ENCODE measurements at places on chromosomes 3 and 15.

- no peak for DNase-seq
These were observed 874.0 kb downstream of the PLOD2 start for GRCh38 chr3:145286937-145287336.

DNA sequence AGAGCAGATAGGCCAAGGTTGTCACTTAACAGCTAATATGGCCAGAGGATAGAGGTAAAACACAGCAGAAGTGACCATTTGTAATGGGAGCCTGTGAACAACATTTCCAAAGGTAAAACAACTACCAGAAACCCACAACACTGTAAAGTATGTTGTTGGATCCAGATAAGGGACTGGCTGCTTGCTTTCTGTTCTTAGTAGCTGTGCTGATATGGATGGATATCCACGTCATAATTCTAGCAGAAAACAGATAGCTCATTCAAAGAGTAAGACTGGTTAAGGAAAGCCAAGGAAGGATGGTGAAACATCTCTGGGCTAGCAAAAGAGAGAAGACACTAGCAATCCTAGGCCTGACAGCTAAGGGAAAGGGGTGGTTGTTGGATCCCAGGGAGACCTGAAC, 36.9 kb upstream of the SPRED1 start:
- DNase-seq: no peak

DNA sequence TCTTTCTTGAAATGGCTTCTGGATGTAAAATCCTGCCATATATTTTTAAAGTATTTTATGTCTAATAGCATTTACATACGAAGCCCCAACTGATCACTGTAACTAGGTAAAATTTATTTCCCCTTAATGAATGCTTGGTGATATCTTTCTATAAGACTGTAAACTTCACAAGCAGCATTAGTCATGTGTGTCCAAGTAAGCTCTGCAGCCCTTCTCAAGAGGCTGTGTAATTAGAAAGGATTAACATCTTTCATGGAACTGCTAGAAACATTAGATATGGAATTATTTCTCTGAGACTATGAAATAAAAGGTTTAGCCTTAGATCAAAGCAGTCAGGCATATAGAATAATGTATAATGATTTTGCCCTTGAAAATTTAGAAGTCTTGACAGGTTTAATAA, 143.3 kb downstream of the EPHA3 start:
- no peak for DNase-seq

DNA sequence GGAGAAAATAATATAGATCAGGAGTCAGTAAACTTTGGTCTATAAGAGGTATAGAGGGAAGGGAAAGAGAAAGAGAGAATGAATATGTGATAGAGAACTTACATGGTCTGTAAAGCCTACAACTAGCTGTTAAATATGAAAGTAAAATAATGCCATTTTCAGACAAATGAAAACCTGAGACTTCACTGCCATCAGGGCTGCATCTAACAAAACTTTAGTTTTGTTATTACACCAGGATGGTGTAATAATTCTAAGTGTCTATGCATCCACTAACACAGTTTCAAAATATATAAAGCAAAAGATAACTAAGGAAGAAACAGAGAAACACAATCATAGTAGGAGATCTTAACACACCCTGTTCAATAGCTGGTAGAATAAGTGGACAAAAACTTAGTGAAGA, 217.7 kb downstream of the KLF13 start:
- DNase-seq: no peak

GRCh38 chr15:39235084-39235795, 345.6 kb upstream of the THBS1 start:
- DNase-seq: no peak

DNA sequence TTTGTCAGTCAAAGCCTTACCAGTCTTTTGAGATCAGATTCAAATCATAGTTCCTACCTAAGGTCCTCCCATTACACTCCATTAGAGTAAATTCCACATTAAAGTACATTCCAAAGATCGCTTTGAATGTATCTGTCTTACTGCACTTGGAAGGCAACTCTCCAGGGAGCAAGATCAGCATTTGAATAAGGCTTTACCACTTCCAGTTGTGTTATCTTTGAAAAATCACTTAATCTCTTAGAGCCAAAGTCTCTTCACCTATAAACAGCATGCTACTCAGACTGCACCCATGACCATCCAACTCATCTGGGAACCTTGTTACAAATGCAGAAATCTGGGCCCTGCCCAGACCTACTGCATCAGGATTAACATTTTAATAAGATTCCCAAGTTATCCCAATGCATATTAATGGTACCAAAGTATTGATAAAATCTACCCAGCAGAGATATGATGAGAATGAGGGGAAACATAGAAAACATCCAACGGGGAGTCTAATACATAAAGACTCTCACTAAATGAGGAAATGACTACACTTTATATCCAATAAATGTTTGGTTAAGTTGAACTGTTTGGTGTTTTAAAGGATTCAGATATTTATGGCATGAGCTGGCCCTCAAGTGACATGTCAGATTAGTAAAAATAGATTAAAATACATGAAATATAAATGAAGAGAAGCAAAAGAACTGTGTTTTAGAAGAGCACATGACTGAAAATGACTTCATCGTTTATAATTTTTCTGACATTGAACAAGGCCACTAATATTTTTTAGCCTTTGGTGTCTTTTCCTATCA, 75.9 kb downstream of the TNIK start:
- DNase-seq: no peak

DNA sequence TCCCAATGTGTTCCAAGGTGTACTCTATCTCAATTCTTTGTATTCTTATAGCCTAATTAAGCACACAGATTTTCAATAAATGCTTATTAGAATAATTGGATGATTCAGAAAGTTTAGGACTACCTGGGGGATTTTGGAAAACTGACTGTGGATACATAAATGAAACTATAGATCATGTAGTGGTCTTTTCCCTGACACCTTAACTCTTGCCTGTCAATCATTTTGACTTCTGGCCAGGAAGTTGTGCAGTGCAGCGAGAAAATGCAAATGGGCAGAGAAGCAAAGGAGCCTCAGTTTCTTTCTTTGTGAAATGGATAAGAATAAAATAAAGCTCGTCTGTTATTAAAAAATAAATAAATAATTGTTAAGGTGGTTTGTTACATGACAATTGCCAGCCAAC, 47.4 kb upstream of the DCLK3 start:
- no peak for DNase-seq

- no peak for DNase-seq
These were observed 3.9 kb upstream of the HEG1 start for GRCh38 chr3:125059488-125060245.

GRCh38 chr3:169822091-169822490, 9.4 kb upstream of the LRRC34 start:
- no peak for DNase-seq

DNA sequence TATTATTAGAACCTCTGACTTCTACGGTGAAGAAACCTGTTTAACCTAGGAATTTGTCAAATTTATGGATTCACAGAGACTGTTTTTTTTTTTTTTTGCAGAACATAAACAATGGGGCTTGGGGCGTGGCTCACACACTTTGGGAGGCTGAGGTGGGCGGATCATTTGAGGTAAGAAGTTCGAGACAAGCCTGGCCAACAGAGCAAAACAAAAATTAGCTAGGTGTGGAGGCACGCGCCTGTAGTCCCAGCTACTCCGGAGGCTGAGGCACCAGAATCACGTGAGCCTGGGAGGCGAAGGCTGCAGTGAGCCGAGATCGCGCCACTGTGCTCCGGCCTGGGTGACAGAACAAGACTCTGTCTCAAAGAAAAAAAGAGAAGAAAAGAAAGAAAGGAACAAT, 3.0 kb downstream of the ZBTB11 start:
- no peak for DNase-seq

DNA sequence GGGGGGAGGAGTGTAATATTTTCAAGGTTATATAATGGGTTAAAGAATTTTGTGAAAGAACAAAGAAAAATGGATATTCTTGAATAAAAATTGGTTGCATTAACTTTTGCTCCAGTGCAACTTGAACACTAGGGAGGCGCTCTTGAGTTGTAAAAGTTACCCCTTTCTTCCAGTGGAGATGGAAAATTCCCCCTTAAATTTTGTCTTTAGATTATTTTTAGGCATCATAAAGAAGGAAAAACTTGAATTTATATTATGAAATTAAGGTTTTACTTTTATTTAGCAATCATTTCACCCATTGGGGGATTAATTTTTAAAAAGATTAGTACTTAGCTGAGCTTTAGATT, 550 bp upstream of the CHD2 start:
- no peak for DNase-seq

- DNase-seq: no peak
These were observed 145.4 kb downstream of the KLHL25 start for GRCh38 chr15:85649372-85649771.

DNA sequence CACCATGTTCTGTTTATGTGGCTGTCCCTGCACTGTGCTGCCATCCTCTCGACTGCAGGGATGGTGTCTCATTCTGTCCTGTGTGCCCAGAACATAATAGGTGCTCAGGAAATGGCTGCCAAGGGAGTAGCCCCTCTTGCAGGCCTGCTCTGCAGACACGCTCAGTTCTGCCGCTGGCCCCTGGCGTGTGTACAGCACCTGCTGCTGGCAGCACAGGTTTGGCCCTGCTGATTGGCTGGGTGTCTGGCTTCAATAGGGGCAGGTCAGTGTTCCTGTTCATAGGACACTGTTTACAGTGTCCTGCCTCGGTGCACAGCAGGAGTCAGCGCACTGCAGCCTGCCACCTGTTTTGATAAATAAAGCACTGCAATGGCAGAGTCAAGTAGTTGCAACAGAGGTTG, 146.9 kb downstream of the DNAJB8 start:
- DNase-seq: peak; percentile 8

GRCh38 chr3:183904833-183905780, 20.4 kb upstream of the PARL start:
- DNase-seq: no peak

GRCh38 chr3:178915365-178915764, 156.2 kb downstream of the ZMAT3 start:
- no peak for DNase-seq

DNA sequence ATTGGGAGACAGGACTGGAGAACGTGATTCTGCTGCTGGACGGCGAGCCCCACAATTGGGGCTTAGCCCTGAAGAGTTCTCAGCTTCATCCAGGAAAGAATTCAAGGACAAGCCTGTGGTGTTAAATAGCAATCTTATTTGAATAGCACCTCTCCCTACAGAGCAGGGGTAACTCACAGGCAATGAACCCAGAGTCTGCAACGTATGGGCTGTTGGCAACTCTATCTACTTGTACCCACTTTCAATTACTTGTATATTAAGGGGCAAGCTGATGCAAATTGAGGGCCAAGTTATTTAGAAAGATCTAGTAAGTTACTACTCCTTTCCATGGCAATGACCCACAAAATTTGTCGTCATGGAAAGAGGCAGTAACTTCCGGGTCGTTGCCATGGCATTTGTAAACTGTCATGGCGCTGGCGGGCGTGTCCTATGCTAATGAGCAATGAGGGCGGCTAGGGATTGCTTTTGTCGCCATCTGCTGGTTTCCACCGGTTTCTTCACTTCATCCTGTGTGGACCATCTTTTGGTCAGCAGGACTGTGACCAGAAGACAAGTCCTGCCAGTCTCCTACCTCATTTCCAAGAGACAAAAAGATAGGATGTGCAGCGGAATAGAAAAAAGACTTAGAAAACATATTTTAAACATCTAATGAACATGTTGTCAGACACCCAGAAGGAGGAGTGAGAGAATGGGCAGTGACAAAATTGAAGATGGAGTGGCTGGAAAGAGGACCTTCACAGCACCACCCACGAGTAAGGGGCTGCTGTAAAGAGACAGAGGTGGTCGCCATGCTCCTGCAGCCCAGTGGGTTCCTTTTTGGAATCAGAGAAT, 45.8 kb upstream of the SH3BP5 start:
- peak; percentile 96 for DNase-seq

GRCh38 chr3:106088304-106088703, 219.5 kb upstream of the CBLB start:
- DNase-seq: no peak

GRCh38 chr15:81910355-81911021, 135.3 kb downstream of the MEX3B start:
- no peak for DNase-seq

DNA sequence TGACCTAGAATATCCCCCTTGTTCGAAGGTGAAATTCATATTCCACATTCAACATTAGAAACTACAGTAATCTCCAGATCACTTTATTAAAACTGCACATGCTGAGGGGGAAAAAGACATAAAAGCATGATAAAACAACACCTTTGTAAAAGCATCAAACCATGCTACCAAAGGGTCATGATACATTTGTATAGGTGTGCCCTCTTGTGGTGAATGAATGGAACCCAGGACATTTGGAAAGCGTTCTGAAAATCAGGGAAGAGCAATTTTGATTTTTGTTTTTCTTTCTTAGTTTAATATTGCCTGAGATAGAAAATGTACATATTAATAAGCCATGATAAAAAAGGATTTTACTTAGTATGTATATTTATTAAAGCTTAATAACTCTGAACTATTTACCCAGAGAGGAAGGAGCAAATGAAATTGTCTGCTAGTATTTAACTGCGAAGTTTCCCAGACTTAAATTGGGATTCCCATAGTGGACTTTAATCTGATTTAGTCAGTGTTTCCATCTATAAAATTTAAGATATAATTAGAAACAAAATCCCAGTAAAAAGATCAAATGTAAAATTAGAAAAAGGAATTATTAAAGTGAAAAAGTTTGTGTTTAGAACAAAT, 105.8 kb upstream of the ARL6 start:
- no peak for DNase-seq

DNA sequence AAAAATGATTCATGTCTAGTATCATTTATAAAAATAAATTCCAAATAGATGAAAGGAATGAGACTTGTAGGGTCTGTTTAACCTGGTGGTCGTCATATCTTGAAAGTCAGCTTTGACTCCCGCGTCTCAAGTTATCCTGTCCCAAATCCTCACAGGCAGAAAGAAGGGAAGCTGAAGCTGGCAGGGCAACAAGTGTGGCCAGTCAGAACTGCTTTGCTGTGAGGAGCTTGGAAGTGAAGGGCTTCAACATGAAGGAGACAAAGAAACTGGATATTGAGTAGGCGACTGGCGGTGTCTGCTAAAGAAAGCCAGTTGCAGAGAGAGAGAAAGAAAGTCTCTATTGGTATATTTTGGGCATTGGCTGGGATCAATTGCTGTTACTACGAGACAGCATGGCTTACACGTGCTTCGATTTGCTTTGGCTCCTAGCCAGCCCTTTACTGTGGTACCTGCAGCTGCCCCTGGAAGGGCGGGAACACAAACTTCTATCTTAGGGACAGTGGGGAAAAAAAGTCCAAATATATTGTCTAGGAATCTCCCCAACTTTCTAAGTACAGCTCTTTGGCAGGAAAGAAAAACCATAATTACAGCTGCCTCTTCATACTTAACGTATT, 107.2 kb downstream of the CHST2 start:
- DNase-seq: no peak

GRCh38 chr15:36673039-36673438, 93.6 kb downstream of the CDIN1 start:
- no peak for DNase-seq

- DNase-seq: no peak
These were observed 294.5 kb upstream of the RARB start for GRCh38 chr3:25133588-25133987.

DNA sequence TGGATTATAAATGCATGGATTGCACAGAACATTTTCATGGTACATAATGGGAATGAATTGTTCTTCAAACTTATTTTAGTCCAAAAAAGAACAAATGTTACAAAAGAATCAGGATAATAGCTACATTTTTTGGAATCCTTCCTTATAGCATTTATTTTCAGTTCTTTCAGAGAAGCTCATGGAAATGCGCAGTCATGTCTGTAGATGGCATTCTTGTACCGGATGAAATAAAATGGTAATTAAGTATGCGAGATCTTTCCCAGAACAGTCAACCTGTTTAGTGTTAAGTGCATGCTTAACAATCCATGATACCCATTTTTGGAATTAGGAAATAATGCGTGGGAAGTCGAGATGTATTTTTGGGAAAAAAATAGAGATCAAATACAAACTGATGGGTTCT, 38.2 kb upstream of the GOLGA8B start:
- DNase-seq: no peak

GRCh38 chr3:184508938-184509337, 52.6 kb upstream of the EPHB3 start:
- no peak for DNase-seq
